T-helper 2 cell (primary cell): ENCODE measurements at places on chromosomes 16 and 17.
A peak's percentile ranks its signal among the peaks of the same experiment; 100 is the strongest.

DNA sequence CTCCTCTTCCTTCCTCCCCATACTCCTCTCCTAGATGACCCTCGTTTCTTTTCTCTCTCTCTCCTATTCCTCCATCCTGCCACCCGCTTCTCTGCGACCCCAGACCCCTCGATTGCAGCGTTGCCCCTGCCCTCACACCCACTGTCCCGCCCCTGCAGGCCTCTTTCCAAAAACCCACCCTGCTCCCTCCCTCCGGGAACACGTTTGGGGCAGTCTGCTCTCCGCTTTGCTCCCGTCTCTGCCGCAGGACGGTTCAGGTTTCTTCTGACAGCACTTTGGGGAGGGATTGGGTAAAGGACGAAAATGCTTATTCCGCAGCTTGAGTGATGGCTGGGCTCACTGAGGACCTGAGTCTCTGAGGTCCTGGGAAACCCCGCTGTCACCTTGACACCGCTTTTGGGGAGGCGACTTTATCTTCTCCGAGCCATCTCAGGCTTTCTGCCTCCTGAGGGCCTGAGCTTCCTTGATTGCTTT is 690 bp downstream of the NDE1 start:
- peak; percentile 29 for DNase-seq

GRCh38 chr17:47318197-47318918 is 5.4 kb upstream of the EFCAB13 start:
- DNase-seq: no peak

- no peak for DNase-seq
These were observed 93.3 kb downstream of the TOX3 start for GRCh38 chr16:52453644-52454043.

- no peak for DNase-seq
These were observed 2074.3 kb downstream of the TP53TG3F start for GRCh38 chr16:35533683-35534082.

DNA sequence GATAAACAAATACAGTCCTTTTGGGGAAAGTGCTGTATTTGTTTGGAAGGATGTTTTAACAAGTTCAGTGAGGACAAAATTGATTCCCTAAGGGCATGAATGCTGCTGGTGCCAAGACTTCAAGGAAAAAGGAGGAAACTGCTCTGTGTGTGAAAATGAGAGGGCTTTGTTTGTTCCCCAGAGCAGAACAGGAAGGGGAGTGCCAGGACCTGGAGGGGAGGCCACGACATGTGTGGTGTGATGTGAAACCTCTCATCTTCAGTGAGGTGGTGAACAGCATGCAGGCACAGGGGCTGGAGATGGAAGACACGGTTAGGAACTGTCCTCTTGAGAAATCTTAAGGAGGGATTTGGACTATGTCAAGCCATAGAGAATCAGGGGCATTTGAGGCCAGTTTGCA is 46.6 kb upstream of the GRIN2A start:
- DNase-seq: no peak

DNA sequence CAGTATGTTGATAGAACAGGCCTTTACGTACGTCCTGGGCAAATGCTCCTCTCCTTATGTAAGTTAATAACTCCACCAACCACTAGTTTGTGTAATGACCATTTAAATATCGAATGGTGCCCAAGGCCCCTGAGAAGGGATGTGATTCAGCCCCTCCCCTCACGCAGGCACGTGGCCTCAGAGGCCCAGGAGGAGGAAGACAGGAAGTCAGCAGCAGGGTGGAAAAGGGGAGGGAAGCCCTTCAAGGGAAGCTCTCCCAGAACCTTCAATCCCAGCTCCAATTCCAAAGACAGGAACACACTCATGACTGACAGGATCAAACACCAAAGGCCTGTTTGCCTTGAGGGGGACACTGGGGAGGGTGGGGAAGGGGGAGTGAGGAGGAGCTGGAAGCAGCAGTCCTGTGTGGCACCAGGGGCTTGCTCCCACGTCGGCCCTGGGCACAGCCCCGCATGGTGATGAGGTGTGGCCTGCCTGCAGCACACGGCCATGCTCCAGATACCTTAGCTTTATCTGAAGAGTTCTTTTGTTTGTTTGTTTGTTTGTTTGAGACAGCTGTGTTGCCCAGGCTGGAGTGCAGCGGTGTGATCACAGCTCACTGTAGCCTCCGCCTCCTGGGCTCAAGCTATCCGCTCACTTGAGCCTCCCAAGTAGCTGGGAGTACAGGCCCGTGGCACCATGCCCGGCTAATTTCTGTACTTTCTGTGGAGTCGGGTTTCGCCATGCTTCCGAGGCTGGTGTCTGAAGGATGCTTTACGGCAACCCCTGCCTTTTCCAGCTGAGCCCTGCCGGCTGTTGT is 105.0 kb downstream of the ZNF778 start:
- no peak for DNase-seq

DNA sequence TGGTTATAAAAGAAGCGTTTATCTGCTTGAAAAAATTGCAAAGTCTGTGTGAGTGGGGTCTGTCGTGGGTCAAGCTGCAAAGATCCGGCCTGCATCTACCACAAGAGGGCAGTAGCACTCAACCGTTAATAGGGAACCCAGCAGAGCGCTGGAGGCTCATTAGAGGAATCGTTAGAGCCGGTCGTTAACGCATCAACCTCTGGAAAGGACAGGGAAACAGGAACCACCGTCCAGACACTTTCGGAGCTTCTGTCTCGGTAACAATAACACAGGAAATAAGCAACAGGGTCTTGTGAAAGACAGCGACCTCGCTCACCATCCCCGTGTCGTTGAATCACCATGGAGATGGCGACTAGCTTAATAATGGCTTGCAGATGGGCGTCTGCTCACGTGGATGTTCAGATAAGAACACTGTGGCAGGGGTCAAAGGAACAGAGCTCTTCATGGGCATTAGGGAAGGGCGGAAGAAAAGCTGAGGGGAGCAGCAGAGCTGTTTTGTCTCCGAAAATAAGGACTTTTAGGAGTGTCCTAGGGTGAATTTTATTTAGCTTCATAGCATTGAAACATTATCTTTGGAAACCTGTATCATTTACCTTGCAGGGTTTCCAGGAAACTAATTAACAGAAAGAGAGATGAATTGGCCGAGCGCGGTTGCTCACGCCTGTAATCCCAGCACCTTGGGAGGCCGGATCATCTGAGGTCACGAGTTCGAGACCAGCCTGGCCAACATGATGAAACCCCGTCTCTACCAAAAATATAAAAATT is 11.9 kb upstream of the NSRP1 start:
- DNase-seq: peak; percentile 69

DNA sequence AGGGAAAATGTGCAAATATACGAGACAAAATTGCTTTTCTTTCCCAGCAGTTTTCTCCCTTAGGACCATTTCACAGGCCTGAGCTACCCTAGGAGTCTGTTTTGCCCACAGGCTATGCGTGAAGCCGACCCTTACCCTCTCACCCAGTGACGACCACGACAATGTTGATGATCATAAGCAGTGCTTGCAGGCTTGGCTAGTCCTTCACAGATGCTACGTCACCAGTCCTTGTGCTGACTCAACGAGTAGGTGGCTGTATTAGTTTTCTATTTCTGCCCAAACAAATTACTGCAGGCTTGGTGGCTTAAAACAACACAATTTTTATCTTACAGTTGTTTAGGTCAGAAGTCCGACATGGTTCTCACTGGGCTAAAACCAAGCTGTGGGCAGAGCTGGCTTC is 574.6 kb upstream of the HSBP1 start:
- DNase-seq: no peak
